ENCODE measurements at places on chromosomes 3 and 15.

DNA sequence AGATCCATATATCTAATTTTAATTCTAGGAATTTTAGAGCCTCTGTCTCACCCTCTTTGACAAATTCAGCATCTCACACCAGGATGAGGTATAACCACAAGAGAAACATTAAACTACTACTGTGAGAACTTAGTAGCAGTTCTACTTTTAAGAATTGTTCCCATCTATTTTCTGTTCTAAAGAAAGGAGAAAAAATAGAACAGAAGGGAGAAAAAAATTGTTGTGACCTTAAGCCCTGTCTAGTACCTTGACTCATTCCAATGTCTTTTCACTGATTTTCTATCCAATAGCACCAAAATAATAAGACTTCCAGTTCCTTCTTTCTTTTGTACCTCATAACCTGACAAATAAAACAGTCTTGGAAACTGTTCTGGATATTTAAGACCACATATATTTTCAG is 37.0 kb downstream of the FRMD5 start:
- DNase-seq: no peak

DNA sequence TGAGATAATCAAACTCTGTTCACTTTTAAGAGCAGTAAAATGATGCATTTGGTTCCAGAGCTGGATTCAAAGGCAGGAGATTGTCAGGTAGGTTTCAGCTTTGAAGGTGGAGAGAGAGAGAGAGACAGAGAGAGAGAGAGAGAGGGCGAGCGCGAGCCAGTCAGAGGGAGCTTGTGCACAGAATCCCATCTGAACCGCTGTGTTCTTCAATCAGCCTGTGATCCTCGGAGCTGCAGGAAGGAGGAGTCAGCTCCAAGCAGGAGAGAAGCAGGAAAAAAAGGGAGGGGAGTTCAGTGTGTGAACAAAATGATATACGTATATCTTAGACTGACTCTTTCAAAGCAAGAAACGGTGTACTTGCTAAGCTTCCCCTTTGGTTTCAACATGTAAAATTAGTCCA is at the start of gene GPR149:
TSS of gene GPR149 (minus strand) at position 177 of the 400 bp plus-strand sequence. CDS start 575 bp downstream, outside the sequence.
- no peak for DNase-seq

DNA sequence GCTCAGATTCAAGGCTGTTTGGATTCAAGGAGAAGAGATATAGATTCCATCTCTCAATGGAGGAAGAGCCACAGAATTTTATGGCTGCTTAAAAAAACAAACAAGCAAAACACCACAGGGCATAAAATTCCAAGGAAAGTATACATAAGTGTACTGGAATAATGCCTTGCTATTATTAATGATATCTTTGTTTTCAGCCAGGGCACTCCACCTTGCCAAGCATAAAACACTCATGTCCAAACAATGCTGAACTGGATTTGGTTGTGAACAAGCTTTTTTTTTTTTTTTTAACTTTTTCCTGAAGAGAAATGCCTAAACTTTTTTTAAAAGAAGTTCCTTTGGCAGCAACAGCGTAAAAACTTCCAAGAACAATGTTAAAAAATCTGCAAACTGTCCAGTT is 4.8 kb upstream of the CLSTN2 start:
- no peak for DNase-seq

DNA sequence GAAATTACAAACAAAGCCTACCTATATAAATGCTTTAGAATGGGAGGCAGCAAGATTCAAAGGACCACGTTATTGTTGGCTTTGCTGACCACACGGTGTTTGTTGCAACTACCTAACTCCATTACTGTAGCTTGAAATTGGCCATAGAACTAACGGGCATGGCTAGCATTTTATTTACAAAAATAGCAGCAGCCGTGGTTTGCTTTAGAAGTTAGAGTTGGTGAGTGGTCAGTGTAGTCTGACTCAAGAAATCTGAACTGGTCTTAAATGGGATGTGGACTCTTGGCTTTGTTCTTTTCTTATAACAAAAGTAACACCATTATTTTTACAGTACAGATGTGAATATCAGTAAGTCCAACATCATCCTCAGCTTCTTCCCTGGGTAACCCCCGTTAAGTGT is 10.6 kb downstream of the ATP1B3 start:
- no peak for DNase-seq

- no peak for DNase-seq
These were observed 7.5 kb upstream of the MTHFS start for GRCh38 chr15:79904271-79904670.

GRCh38 chr3:131454501-131454900 is 48.3 kb downstream of the MRPL3 start:
- no peak for DNase-seq

DNA sequence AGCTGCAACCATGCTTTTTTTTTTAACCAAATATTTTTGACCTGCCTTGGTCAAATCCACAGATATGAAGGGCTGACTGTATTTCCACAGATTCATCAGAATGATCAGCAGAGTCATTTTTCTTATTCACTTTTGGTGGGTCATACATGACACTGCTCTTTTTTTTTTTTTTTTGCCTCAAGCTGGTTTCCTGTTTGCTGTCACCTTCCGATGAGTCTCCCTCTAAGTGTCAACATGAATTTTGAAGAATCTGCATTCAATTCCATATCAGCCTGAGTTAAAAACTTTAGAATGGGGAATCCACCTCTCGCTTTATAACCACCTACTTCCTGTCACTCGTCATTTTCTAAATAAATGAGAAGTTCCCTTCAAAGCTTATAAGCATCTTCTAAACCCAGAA is 2.2 kb upstream of the SLC12A8 start:
- DNase-seq: no peak

DNA sequence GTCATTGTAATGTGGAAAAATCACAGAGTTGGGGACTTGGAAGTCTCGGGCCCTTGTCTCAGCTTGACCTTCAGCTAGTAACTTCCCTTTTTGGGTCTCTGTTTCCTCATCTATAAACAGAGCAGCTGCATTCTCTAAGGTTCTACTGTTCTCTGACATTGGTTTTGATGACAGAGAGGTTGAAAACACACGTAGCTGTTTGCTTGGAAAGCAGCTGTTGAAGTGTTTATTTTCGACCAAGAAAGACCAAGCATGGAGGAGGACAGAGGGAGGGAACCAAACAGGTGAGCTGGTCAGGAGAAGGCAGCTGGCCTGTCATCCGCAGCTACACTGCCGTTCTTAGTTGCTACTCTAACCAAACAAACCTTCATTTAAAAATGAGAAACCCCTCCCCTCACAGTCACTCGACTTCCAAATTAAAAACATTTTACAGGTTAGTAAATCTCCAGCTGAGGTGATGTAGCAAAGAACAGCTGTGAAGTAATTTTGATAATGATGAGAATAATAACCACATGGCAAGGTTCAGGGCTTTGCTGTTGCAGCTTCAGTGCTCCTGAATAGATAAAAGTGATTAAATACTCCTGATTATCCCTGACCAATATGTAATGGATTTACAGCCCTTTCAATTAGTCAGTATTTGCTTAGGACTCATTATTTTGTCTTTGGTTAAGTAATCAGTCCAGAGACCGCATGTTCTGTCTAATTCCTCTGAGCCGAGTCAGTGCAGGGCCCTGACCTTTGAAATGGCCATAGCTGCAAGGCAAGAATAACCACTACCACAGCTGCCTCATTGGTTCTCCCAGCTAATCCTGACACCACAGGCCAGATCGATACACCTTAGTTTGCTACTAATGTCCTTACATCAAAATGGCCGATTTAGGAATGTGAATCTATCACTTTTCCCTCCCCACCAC is 65.3 kb downstream of the MEIS2 start:
- no peak for DNase-seq

GRCh38 chr3:150691414-150692040 is 12.2 kb downstream of the ERICH6 start:
- no peak for DNase-seq
